CD4-positive, alpha-beta memory T cell (primary cell): ENCODE measurements at places on chromosomes 13 and 19.

DNA sequence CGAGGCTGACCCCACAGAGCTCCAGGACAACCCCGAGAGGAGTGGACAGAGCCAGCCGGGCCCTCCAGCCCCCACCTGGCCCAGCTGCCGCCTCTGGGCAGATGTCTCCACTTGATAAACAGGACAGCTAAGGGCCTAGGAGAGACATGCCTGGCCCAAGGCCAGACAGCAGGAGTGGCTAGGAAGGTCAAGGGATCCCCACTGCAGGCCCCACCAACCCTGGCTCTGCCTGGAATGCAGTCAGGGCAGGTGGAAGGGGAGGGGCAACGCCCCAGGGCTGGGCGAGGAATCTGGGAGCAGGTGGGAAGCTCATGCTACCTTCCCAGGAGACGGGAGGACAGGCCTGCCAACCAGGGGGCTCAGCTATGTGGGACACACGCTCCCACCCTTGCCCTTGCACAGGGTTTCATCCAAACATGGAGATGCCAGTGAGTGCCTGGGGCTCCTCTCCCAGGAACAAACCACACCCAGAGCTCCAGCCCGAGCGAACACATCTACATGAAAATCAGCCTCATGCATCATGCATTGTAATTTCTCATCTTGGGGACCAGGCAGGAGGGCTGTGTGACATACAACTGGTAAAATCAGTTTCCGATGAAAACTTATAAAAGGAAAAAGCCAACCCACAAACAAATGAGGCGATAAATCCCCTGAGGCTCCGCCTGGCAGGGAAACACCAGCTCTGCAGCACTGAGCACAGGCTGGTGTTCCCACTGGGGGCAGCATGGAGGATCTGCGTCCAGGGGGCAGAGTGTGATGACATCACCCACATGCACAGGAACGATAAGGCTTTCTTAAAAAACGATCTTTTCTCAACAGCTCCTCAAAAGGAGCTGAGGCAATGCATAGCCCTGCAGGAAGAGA, 25.0 kb downstream of the SH3GL1 start:
- DNase-seq: no peak

GRCh38 chr13:30832377-30832776, 73.7 kb upstream of the MEDAG start:
- no peak for DNase-seq

- DNase-seq: no peak
These were observed 64.1 kb downstream of the SLC15A1 start for GRCh38 chr13:98688373-98688772.

DNA sequence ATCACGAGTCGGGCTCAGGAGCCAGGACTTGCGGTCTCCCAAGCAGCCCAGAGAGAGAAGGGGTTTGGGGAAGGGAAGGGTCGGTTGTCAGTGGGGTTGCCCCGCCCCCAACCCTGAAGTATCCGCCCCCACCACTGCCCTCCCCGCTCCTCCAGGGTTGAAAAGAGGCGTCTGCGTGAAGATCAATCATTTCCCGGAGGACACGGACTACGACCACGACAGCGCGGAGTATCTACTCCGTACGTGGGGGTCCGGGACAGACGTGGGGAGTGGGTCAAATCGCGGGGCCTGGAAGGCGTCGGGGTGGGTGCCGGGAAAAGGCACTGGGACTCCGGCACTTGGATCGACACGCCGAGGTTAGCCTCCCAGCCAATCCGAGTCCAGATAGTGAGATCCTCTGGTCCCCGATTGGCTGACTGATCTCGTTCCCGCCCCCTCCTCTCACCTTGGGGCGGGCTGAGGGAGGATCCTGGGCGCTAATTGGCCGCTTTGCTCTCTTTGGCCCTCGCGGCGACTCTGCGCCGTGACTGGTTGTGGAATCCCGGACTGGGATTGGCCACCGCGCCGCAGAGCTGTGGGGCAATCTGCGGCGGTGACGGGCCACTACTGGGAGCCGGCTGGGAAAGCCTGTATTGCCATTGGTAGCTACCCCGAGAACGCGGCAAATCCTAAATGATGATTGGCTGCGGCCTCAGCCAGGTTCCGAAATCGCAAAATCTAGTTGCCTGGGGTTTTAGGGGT, 13.3 kb upstream of the CACNG6 start:
- DNase-seq: peak; percentile 53

- DNase-seq: peak; percentile 78
These were observed 67.7 kb downstream of the ALOX5AP start for GRCh38 chr13:30802953-30803478.

DNA sequence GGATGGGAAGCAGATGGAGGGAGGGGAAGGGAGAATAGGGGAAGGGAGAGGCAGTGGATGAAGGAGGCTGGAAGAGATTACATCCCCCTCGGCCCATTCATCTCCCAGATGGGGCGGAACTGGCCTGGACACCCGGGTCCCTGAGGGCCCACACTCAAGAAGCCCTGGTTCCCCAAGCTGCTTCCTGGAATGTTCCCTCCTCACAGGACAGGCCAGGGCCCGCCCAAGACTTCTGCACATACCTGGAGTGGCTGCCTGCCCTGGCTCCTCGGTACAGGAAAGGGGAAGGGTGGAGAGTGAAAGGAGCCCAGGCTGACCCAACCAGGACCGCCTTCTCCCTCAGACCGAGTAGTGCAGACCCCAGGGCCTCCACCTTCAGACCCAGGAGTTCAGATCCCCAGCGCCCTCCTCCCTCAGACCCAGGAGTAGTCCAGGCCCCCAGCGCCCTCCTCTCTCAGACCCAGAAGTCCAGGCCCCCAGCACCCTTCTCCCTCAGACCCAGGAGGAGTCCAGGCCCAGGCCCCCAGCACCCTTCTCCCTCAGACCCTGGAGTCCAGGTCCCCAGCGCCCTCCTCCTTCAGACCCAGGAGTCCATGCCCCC, 489 bp downstream of the NTF4 start:
- no peak for DNase-seq

DNA sequence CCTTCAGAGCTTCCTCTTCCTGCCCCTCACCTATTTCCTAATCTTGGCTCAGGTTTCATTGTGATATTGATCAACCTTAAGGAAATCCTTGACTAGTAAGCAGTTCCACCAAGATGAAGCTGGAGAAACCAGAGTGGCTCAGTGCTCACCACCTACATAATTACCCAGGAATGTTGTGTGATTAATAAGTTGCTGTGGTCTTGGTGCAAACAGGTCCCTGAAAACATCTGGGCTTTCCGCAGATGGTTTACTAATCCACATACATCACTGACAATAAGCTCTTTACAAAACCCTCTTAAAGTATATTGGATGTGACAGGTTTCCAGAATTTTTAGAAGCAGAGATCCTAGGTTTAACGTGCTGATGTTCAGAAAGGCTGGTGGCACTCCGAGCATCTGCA, 8.6 kb upstream of the SERP2 start:
- no peak for DNase-seq

DNA sequence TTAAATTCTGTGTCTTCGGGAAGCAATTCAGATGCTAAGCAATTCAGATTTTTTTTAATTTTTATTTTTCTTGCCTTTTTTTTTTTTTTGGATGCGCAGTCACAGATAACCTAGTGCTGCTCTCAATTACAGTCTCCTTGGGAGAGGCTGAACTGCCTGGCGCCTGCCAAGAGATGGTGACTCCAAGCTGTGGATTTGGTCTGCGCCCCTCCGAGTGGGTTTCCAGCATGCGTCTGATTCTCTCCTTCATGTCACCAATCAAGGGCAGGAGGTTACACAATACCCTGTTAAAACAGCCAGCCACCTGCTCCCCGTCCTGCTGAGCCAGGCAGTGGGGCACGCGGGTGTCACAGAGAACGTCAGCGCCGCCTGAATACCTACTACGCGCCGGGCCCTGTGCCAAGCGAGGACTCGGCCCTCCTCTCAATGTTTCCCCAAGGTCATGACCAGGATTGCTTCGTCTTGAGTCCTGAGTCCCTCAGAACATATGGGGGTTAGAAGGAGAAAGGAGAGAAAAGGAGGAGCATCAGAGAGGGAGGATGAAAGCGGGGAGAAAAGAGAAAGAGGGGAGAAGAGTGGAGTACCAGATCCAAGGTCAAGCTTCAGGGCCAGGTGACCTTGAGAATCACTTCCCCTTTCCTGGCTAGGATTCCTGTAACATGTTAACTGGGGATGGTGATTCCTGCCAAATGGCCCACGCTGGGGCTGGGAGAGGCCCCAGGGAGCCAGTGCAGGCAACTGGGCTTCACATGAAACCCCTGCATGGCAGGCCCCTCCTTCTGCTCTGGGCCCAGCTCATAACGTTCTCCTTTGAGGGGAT, 213.6 kb downstream of the URI1 start:
- DNase-seq: no peak

DNA sequence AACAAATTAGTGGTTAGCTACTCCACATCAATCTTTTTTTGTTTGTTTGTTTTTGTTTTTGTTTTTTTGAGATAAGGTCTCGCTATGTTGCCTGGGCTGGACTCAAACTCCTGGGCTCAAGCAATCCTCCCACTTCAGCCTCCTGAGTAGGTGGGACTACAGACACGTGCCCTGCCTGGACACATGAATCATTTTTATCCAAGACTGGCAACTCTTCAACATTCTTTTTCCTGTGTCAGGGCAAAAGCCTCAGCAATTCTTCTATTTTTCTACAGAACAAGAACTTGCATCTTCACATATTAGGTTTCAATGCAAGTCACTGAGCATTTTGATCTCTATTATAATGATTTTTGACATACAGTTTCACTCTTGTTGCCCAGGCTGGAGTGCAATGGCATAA, 76.8 kb upstream of the LRCH1 start:
- DNase-seq: no peak

DNA sequence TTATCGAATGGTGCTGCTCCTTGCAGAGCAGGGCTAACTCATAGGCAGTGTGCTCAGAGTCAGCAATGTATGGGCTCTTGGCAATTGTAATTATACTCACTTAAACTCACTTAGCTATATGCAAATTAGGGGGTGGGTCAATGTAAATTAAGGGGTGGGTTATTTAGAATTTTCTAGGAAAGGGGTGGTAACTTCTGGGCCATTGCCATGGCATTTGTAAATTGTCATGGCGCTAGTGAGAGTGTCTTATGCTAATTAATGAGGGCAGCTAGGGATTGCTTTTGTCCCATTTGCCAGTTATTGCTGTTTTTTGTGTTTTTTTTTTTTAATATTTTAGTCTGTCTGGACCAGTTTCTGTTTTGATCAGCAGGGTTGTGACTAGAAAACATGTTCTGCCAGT, 68.4 kb downstream of the DIAPH3 start:
- DNase-seq: no peak

- no peak for DNase-seq
These were observed 620.1 kb downstream of the OLFM4 start for GRCh38 chr13:53648673-53649072.

GRCh38 chr13:104782741-104783140, 1716.5 kb upstream of the SLC10A2 start:
- DNase-seq: no peak

DNA sequence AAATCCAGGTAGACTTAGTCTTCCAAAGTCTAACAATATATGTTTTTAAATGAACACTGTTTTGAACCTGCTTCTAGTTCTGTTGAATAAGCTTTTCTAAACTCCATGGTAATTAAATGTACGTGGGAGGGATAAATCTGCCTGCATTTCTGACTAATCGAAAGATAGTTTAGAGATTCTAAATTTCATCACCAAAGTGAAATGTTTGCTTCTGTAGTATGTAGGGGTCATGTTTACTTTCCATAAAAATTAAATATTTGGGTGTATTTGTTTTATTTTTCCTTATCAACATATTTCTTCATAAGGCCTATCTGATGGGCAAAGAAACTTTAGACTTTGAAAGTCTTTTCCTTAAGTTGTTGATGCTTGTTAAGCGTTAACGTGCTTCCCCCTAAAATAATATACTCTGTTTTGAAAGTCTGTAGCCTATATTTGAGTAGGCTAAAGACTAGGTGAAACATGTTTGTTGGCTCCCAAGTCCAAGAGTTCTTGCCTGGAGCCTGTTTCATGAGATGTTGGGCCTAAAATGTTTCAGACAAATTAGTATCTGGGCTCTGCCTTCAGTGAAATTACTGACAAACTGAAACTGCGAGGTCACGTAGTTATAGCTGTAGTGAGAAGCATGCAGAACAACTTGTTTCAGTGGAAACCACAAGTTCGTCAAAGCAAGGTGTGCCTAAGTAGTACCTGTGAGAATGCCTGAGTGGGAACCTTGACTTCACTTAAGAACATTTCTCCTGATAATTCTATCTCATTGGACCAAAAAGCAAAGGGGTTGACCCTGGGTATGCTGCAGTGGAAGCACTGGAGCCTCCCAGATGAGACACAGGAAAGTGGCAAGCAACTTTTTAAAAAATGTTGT, 126.2 kb downstream of the LMO7 start:
- peak; percentile 45 for DNase-seq

GRCh38 chr13:27130979-27131623, 40.5 kb downstream of the USP12 start:
- peak; percentile 68 for DNase-seq

DNA sequence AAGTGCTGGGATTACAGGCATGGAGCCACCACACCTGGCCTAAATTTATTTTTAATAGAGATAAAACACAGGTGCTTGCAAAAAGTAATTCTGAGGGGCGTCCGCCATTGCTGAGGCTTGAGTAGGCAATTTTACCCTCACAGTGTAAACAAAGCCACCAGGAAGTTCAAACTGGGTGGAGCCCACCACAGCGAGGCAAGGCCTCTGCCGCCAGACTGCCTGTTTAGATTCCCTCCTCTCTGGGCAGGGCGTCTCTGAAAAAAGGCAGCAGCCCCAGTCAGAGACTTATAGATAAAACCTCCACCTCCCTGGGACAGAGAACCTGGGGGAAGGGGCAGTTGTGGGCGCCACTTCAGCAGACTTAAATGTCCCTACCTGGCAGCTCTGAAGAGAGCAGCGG, 50.7 kb downstream of the B3GLCT start:
- no peak for DNase-seq

DNA sequence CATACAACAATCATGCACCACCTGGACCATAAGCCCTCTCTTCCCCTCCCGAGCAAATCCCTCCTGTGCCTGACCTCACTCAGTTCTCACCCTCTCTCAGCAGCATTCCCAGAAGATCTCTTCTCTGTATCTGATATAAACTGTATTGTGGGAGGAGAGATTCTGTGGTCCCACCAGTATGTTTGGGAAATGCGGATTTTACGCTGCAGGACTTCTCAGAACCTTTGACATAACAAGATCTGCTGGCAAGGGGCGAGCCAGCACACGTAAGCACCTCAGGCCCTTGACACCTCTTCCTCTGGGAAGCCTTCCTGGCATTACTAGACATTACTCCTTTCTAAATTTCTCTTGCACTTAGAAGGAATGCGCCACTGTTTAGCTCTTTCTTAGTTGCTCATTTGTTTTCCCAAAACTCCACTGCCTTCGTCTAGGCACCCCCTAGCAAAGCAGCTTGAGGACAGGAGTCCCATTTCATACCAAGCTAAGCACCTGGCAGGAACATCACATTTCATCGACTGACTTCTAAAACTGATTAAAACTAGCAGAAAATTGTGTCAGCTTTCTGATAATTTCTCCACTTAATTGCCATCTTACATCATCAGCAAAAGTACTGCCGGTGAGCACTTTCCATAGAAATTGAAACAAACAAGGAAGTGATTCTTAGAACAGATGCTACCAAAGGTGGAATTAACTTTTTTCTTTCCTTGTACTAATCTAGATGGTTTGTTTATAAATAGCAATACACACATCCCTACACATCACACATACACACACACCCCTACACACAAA, 63.2 kb downstream of the CCDC70 start:
- DNase-seq: no peak
